Adipose tissue (tissue), 3 donors: ENCODE measurements at places on chromosomes 11 and 22. TPM values are rescaled to one million over a fixed set of nuclear protein-coding genes. Genes with fewer than 3 reads are reported as not detected.

The TUBGCP6 gene
- polyA plus RNA-seq, result 33.9 TPM

The OR5T3 gene
- not detected for polyA plus RNA-seq

The SLC7A4 gene
- 0.49 TPM for polyA plus RNA-seq

The GAL gene
- polyA plus RNA-seq, result 1.7 TPM

The SLC17A6 gene
- not detected for polyA plus RNA-seq

The FAM111B gene
- polyA plus RNA-seq, result not detected

The P2RY2 gene
- not detected for polyA plus RNA-seq

The RIMBP3C gene
- polyA plus RNA-seq, result not detected

The C1QTNF4 gene
- 0.66 TPM for polyA plus RNA-seq

The PRG2 gene
- polyA plus RNA-seq, result 0.13 TPM

The KRTAP5-8 gene
- polyA plus RNA-seq, result not detected

The CEP57 gene
- polyA plus RNA-seq, result 17.4 TPM

The NCR3LG1 gene
- polyA plus RNA-seq, result 1.5 TPM

The ARHGAP8 gene
- polyA plus RNA-seq, result 1.1 TPM

The C11orf52 gene
- polyA plus RNA-seq, result 4.4 TPM

The RIMBP3B gene
- polyA plus RNA-seq, result not detected

The FAM76B gene
- 7.5 TPM for polyA plus RNA-seq

The LRFN4 gene
- 5.5 TPM for polyA plus RNA-seq

The CREB3L1 gene
- polyA plus RNA-seq, result 11.7 TPM

The OR2D2 gene
- not detected for polyA plus RNA-seq

The OR5A1 gene
- not detected for polyA plus RNA-seq

The SYCE3 gene
- not detected for polyA plus RNA-seq

The ACRV1 gene
- not detected for polyA plus RNA-seq

The TSSK2 gene
- polyA plus RNA-seq, result not detected

The MRGPRE gene
- not detected for polyA plus RNA-seq

The TTLL8 gene
- not detected for polyA plus RNA-seq

The BSX gene
- polyA plus RNA-seq, result not detected

The MRGPRF gene
- 34.5 TPM for polyA plus RNA-seq

The TYR gene
- not detected for polyA plus RNA-seq

The NELL1 gene
- 0.03 TPM for polyA plus RNA-seq

The SYNGR1 gene
- 7.9 TPM for polyA plus RNA-seq

The PKDREJ gene
- 0.03 TPM for polyA plus RNA-seq

The APOA5 gene
- polyA plus RNA-seq, result not detected
